ENCODE measurements at places on chromosomes 6 and 20.

DNA sequence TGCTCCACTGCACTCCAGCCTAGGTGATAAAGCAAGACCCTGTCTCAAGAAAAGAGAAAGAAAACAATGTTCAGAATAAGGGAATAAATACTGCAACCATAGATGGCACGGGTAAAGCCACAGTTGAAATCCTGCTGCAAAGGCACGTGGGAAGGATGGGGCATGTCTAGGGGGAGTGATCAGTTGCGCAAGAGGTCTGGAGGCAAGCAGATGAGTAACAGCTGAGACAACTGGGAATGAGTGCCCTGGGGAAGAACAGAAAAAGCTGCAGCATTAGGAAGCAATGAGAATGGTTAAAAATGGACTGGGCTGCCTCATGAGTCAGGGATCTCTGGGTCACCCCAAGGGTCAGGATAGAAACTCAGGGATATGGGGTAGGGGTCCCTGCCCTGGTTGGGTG lies 96.3 kb downstream of the GMPR start:
- DNase-seq = no peak

- DNase-seq = no peak
These were observed 43.2 kb upstream of the ADGRF5 start for GRCh38 chr6:46964716-46965519.

DNA sequence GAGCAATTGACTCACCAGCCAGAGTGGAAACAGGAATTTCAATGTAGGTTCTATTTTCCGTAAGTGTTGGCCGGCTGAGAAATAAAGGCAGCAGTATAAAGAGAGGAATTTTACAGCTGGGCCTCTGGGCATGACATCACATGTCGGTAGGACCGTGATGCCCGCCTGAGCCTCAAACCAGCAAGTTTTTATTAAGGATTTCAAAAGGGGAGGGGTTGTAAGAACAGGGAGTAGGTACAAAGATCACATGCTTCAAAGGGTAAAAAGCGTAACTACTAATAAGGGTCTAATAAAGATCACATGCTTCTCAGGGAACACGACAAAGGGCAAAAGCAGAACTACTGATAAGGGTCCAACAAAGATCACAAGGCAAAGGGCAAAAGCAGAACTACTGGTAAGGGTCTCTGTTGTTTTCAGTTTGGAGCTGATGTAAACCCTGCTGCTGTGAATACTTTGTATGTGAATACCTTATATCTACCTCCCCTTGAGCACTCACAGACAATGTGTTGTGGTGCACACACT lies 9.0 kb upstream of the TULP4 start:
- DNase-seq = no peak

DNA sequence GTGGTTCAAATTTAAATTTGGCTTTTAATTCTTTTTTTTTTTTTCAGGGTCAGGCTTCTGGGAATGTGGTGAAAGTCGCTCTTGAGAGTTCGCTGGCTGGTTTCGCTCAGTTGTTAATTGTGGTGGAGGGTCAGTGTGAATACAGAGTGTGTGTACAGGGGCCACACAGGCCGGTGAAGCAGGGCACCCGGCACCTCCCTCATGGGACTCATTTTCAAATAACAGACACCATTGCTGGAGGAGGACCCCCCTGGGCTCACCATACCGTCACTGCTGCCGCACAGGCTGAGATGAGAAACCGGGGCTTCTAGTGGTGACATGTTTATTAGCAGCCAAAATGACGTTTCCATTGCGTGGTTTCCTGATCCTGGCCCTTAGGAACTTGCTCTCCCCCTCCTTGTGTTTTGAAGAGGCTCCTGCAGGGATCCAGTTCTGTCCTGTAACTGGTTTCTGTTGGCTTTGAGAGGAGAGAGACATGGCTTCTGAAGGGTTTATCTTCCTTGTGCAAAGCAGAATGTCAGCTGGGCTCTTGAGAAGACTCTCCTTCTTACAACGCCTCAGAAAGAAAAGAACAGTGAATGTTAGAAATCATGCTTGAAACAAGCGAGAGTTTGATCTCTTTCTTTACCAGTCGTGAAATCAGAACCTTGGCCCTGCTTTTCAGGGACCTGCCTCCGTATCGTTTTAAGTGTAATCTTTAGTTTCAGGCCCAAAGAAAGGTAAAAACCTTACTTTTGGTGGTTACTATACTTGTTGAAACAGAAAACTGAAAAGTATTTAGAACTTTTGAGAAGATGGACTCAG lies 37.8 kb downstream of the DUSP22 start:
- no peak for DNase-seq

DNA sequence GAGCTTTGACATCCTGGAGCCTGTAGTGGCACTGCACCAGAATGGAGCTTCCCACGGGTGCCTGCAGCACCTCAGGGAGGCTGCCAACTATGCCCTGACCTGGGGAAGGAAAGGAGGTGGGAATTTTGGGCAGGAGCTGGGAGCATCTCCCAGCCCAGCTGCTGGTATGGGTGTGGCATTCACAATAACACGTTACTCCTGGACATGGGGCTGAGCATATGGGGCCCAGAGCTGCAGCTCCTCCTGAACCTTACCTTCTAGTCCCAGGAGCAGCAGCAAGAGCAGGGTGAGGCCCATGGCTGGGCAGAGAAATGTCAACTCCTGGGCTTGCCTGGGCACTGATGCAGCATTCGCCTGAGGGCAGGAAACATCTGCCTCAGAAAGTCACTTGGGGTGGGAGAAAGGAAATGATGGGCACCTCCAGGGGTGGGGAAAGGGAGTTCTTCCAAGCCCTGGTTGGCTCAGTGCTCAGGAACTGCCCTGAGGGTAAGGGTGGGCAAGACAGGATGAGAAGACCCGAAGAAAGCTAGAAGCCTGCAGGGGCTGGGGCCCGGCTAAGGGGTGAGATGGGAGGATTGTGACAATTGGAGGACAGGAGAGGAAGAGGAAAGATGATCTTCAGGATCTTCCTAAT lies at the start of gene TREML1:
TREML1 (minus strand) TSS at position 356 of the 634 bp plus-strand sequence; CDS start at position 297, 59 bp downstream.
- no peak for DNase-seq

DNA sequence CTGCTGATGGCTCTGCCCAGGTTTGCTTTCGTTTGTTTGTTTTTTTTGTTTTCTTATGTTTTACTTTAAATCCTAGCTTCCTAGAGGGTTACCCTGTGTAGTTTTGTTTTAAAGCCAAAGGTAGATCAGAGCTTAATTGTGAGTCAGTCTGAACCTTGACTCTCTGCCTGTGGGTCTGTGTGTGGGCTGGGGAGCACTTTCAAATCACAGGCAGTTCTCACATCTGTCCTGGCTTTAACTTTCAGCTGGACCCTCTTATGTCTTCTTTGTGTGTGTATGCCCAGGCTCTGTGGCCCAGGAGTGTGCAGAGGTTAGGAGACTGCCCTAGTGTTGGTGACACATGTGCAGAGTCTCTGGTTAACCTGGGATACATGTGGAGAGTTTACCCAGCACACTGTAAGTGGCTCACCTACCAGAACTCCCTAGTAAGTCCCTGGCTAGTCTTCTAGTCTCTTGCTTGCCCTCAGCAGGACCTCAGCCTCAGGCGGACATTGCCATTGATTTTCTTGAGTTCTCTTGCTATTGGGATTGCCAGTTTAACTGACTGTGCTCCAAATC lies 19.0 kb downstream of the HIVEP1 start:
- no peak for DNase-seq

DNA sequence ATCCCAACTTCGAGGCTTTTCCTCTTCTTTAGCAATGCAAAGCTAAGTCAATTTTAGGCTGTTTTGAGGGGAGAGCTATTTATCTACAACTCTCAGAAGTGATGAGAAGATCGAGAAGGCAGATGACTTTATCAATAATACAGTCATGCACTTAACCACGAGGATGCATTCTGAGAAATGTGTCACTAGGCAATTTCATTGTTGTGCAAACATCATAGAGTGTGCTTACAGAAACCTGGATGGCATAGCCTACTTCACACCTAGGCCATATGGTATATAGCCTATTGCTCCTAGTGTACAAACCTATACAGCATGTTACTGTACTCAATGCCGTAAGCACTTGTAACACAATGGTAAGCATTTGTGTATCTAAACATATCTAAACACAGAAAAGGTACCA lies 66.6 kb downstream of the PRND start:
- DNase-seq = no peak

- DNase-seq = no peak
These were observed 26.5 kb downstream of the TM9SF4 start for GRCh38 chr20:32135983-32136515.

GRCh38 chr6:136782021-136782770 lies 10.1 kb downstream of the MAP3K5 start:
- no peak for DNase-seq

DNA sequence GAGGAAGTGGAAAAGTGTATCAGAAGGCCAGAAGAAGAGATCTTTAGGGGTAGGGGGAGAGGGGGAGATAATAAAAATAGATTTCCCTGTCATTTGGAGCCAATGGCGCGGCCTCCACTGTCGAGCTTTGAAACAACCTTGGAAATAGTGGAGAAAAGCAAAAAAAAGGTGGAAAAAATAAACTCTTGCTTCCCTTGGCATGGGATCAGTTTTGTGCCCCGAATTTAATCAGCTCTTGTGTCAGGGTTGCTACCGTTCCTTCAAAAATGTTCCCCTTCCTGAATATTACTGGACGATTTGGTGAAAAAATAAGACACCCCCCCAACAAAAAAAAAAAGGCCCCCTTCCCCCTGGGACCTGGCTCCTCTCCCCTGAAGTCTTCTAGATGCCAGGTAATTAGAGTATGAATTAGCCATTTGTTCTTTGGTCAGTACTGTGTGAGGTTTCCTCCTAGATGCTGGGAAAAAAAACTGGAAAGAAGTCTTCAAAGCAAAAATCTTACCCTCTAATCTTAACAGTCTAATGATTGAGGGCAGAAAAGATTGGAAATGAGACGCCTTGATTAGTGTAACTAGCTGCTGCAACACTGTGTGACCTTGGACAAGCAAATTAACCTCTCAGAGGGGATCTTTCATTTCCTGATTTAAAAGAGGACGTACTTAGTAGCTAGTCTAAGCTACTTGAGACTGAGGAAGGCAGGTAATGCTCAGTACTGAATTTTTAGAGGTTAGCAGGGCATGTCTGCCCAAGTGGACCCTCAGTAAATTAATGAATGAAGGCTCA lies 872 bp upstream of the RBM39 start:
- DNase-seq = no peak

DNA sequence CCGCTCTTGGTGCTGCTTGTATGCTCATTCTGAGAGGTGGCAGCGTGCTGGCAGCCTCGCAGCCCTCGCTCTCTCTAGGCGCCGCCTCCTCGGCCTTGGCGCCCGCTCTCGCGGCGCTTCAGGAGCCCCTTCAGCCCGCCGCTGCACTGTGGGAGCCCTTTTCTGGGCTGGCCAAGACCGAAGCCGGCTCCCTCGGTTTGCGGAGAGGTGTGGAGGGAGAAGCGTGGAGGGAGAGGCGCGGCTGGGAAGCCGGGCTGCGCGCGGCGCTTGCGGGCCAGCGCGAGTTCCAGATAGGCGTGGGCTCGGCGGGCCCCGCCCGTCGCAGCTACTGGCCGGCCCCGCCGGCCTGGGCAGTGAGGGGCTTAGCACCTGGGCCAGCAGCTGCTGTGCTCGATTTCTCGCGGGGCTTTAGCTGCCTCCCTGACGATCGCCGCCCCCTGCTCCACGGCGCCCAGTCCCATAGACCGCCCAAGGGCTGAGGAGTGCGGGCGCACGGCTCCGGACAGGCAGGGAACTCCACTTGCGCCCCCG lies 19.5 kb upstream of the FAM8A1 start:
- DNase-seq = no peak

- no peak for DNase-seq
These were observed 374.3 kb downstream of the LMBRD1 start for GRCh38 chr6:69422475-69422874.

DNA sequence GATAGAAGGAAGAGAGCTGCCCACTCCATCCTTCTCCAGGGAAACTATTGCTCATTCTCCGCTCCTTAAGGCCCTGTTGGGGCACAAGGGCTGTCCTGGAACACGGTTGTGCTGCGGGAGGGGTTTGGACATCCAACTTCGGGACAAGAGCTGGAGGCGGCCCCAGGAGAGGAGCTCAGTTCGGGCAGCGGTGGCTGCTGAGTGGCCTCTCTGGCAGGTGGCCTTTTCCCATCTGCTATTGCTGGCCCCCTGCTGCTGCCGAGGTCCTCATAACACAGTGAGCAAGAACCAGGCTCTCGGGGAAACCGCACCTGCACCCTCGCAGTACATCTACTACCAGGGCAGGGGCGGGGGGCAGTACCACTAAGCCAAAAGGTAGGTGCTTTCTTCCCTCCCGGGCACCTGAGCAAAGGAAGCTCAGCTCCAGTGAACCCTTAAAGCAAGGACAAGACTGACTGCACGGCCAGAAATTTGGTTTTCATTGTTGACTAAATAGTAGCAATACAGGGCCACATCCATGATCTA lies 63.7 kb downstream of the PSMG4 start:
- DNase-seq = no peak

GRCh38 chr20:63573647-63574131 lies 350 bp downstream of the HELZ2 start:
- no peak for DNase-seq

- DNase-seq = no peak
These were observed 354.0 kb downstream of the ESR1 start for GRCh38 chr6:152161501-152161900.

Data from esophagus squamous epithelium (tissue), 5 donors.